Body of pancreas (tissue), 4 donors: ENCODE measurements at places on chromosomes 5 and 9.

DNA sequence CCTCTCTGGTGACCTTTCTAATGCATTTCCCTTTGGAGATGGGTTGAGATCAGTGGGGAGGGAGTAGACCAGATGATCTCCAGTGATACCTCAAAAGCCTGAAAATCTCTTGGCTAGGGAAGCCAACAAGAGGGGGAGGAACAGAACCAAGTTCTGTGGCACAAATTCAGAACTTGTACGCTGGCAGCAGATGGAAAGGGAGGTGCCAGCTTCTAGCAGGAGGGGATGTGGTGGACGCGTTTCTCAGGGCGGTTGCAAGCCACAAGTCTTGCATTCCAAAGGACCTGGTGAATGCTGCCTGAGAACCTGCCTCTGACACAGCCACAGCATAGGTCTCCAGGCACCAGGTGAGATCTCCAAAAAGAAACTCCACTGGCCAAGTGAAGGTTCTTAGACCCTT is 13.4 kb downstream of the SLIT3 start:
- no peaks in the 10 kb centered on the region for H3K36me3 ChIP-seq
- DNase-seq = no peak
- no peak overlapping the region for H3K4me3 ChIP-seq
- no peaks in the 10 kb centered on the region for H3K27me3 ChIP-seq
- no peaks in the 10 kb centered on the region for H3K4me1 ChIP-seq
- no peak overlapping the region for H3K27ac ChIP-seq

GRCh38 chr5:159403906-159404681 is 73.8 kb upstream of the IL12B start:
- H3K27ac ChIP-seq = peak overlapping the region; percentile 10
- peak; percentile 8 for DNase-seq
- H3K27me3 ChIP-seq = no peaks in the 10 kb centered on the region
- H3K4me1 ChIP-seq = no peaks in the 10 kb centered on the region

- H3K27ac ChIP-seq = no peak overlapping the region
- DNase-seq = no peak
- no peaks in the 10 kb centered on the region for H3K4me1 ChIP-seq
- no peak overlapping the region for H3K4me3 ChIP-seq
- H3K27me3 ChIP-seq = no peaks in the 10 kb centered on the region
- no peaks in the 10 kb centered on the region for H3K36me3 ChIP-seq
Observed at GRCh38 chr5:120532835-120533234, 68.7 kb downstream of the PRR16 start.

DNA sequence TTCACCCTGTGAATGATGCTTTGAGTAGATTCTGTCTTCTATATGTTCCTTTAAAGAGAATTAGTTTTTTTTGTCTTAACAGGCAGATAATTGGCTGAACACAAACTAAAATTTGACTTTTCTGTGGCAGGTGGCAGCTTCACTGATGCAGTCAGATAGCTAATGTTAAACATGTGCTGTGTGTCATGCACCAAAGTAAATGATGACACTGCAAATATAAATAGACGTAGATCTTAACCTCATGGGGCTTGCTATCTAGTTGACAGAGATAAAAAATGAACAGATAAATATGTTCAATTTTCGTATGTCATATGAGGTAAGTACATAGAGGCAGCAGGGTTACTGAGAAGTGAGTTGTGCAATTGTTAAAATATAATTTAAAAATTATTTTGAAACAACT is 82.7 kb downstream of the PARP8 start:
- H3K4me3 ChIP-seq = no peak overlapping the region
- H3K27me3 ChIP-seq = no peaks in the 10 kb centered on the region
- peaks cover 15% of the 10 kb centered on the region for H3K4me1 ChIP-seq
- DNase-seq = no peak
- no peak overlapping the region for H3K27ac ChIP-seq

DNA sequence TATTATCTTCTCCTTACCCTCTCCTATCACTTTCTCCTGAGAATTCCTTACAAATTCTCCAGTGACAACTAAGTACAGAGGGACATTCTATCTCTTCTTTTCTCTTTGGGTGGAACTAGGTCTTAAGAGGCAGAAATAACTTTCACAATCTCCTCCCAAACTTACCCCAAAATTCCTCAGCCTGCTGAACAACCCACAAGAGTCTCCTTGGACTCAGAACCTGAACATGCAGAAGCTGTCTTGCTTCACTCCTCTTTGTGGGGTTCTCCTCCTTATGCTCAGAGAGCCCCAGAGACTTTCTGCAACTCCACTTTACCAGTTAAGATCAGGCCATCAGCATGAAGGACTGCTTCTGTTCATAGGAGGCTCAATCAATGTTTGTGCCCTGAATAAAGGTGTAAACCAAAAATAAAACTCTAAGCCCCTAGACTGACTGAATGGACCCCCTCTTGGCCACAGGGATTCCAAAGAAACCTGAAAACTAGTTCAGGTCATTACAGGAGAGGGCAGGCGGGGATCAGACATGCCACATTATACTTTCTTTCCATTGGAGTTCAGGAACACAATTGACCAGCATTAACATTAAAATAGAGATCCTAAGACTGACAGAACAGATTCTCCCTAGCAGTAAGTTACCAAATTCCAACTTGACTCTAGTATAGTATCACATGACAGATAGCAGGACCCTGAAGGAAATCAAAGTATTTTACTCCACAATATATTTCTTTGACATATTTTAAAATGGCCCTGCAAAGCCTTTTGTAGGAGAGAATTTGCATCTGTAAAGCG is 179.7 kb upstream of the FBXL17 start:
- H3K4me3 ChIP-seq = no peak overlapping the region
- H3K27me3 ChIP-seq = no peaks in the 10 kb centered on the region

GRCh38 chr9:91953718-91954117 is 3.7 kb upstream of the ROR2 start:
- H3K27ac ChIP-seq = no peak overlapping the region
- H3K4me1 ChIP-seq = peaks cover 23% of the 10 kb centered on the region
- no peaks in the 10 kb centered on the region for H3K27me3 ChIP-seq
- no peak overlapping the region for H3K4me3 ChIP-seq

- no peak overlapping the region for H3K4me3 ChIP-seq
- H3K27ac ChIP-seq = no peak overlapping the region
- DNase-seq = no peak
- H3K4me1 ChIP-seq = no peaks in the 10 kb centered on the region
- H3K36me3 ChIP-seq = no peaks in the 10 kb centered on the region
Observed at GRCh38 chr9:88746029-88746742, 211.2 kb downstream of the NXNL2 start.

- no peaks in the 10 kb centered on the region for H3K27me3 ChIP-seq
- H3K27ac ChIP-seq = no peak overlapping the region
- H3K36me3 ChIP-seq = no peaks in the 10 kb centered on the region
- H3K4me3 ChIP-seq = no peak overlapping the region
- H3K4me1 ChIP-seq = no peaks in the 10 kb centered on the region
- no peak for DNase-seq
Observed at GRCh38 chr9:75658301-75658905, 232.1 kb upstream of the PCSK5 start.

GRCh38 chr5:14440582-14441431 is 140.8 kb upstream of the OTULINL start:
- no peaks in the 10 kb centered on the region for H3K27me3 ChIP-seq
- peak; percentile 64 for DNase-seq
- no peak overlapping the region for H3K4me3 ChIP-seq
- H3K36me3 ChIP-seq = no peaks in the 10 kb centered on the region
- peak overlapping the region; percentile 35 for H3K27ac ChIP-seq

DNA sequence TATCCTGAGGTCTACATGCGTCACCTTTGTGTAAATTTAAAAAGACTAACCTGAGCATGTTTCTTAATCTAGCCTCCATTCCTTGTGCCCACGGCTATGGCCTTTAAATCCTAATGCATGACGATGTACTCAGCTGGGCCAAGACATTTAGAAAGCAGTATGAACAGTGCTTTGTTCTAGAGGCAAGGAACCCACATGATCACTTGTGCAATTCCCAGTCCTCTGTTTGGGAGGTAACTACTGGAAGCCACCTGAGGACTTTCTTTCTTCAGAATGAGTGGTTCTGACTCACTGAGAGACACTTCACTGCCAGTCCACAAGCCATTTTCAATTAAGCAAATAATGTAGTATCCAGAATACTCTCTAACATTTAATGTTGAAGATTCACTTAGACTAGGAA is 181.3 kb downstream of the RAB3C start:
- H3K27ac ChIP-seq = peak overlapping the region; percentile 59
- DNase-seq = peak; percentile 8
- H3K27me3 ChIP-seq = no peaks in the 10 kb centered on the region
- no peak overlapping the region for H3K4me3 ChIP-seq
- peaks cover 26% of the 10 kb centered on the region for H3K4me1 ChIP-seq

DNA sequence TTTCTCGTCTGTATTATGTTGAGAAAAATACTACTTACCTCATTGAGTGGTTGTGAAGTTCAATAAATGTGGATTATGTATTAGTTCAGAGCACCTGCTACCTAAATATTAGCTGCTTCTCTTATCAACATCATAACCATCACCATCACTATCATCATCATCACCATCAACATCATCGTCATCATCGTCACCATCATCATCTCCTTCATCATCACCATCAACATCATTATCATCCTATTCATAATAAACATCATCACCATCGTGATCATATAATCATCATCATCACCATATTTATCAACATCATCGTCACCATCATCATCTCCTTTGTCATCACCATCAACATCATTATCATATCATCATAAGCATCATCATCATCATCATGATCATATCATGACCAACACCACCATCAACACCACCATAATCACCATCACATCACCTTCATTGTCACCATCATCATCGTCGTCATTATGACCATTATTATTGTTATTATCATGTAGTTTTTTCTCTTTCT is 181.0 kb upstream of the ADCY2 start:
- H3K27ac ChIP-seq = no peak overlapping the region
- no peak for DNase-seq
- H3K4me1 ChIP-seq = no peaks in the 10 kb centered on the region
- no peak overlapping the region for H3K4me3 ChIP-seq
- H3K36me3 ChIP-seq = no peaks in the 10 kb centered on the region

DNA sequence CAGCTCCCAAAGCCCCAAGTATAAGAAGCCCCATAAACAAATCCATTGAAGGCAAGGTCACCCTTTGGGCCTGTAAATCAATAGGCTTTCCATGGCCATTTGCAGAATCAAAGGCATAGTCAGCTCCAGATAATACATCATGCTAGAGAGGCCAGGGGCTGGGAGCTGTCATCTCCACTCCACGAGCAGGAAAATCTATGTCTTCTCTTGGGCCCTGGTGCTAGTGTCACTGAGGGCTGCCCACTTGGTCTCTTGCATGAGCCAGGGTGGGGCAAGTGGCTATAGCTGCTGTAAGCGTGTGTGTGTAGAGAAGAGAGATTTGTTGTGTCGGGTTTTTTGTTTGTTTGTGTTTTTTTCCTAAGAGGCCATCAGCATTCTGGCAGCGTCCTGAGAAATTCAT is 90.0 kb upstream of the ZNF618 start:
- no peaks in the 10 kb centered on the region for H3K27me3 ChIP-seq
- no peak for DNase-seq
- H3K36me3 ChIP-seq = no peaks in the 10 kb centered on the region
- H3K4me3 ChIP-seq = no peak overlapping the region

GRCh38 chr5:138159666-138160065 is 18.8 kb downstream of the BRD8 start:
- no peaks in the 10 kb centered on the region for H3K4me1 ChIP-seq
- peaks cover 41% of the 10 kb centered on the region for H3K36me3 ChIP-seq
- no peaks in the 10 kb centered on the region for H3K27me3 ChIP-seq
- H3K27ac ChIP-seq = no peak overlapping the region
- no peak for DNase-seq

- no peaks in the 10 kb centered on the region for H3K36me3 ChIP-seq
- no peak overlapping the region for H3K27ac ChIP-seq
- no peaks in the 10 kb centered on the region for H3K27me3 ChIP-seq
- no peak for DNase-seq
- no peak overlapping the region for H3K4me3 ChIP-seq
Observed at GRCh38 chr5:58718269-58718978, 135.5 kb downstream of the RAB3C start.

DNA sequence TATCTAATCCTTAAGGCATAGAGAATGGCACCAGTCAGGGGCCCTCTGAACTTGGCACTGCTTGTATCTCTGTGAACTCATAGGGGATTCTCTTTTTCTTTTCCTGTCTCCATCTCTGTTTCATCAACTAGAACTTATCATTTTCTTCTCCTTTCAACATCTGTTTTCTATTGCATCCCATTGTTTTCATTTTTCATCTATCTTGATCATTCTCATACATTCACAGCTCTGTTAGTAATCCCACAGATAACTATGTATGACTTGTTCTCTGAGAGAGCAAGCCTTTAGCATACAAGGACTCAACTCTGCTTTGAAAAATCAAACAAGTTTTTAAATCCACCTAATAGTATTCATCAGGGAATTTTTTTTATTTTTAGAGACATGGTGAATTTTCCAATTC is 264.3 kb downstream of the ARRDC3 start:
- H3K27ac ChIP-seq = no peak overlapping the region
- H3K27me3 ChIP-seq = no peaks in the 10 kb centered on the region
- no peak overlapping the region for H3K4me3 ChIP-seq

GRCh38 chr5:126368239-126368812 is 54.9 kb upstream of the GRAMD2B start:
- peaks cover 62% of the 10 kb centered on the region for H3K4me1 ChIP-seq
- H3K27me3 ChIP-seq = no peaks in the 10 kb centered on the region
- H3K36me3 ChIP-seq = no peaks in the 10 kb centered on the region
- no peak overlapping the region for H3K4me3 ChIP-seq

DNA sequence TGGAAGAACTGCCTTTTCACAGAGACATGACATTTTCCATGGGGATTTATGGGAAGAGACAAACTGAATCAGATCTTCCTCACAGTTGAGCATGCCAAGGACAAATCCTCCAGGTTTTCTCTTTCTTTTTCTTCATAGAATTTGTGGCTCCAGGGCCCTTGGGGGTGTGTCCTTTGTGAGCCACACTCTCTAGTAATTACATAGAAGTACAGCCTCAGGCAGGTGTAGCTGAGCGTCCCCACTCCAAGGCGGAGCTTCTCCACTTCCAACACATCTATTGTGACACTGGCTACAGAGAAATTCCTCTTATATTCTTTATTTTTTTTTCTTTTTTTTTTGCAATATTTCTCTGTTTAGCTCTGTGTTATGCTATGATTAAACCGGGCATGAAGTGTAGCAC is 420.5 kb upstream of the CD180 start:
- H3K4me1 ChIP-seq = no peaks in the 10 kb centered on the region
- H3K27me3 ChIP-seq = no peaks in the 10 kb centered on the region
- no peaks in the 10 kb centered on the region for H3K36me3 ChIP-seq
- H3K27ac ChIP-seq = no peak overlapping the region
- no peak overlapping the region for H3K4me3 ChIP-seq
- no peak for DNase-seq

GRCh38 chr9:115650768-115651167 is 502.8 kb upstream of the PAPPA start:
- H3K4me1 ChIP-seq = no peaks in the 10 kb centered on the region
- H3K4me3 ChIP-seq = no peak overlapping the region
- DNase-seq = no peak
- H3K27me3 ChIP-seq = no peaks in the 10 kb centered on the region
- H3K27ac ChIP-seq = no peak overlapping the region

- H3K27ac ChIP-seq = peak overlapping the region; percentile 75
- H3K36me3 ChIP-seq = no peaks in the 10 kb centered on the region
- H3K4me3 ChIP-seq = no peak overlapping the region
- DNase-seq = peak; percentile 62
- no peaks in the 10 kb centered on the region for H3K27me3 ChIP-seq
Observed at GRCh38 chr9:105053209-105053652, 125.3 kb upstream of the ABCA1 start.
